Omental fat pad (tissue), 4 donors: ENCODE measurements at places on chromosomes 2 and 18.

- no peak for DNase-seq
These were observed 18.7 kb downstream of the IMMT start for GRCh38 chr2:86176597-86176996.

DNA sequence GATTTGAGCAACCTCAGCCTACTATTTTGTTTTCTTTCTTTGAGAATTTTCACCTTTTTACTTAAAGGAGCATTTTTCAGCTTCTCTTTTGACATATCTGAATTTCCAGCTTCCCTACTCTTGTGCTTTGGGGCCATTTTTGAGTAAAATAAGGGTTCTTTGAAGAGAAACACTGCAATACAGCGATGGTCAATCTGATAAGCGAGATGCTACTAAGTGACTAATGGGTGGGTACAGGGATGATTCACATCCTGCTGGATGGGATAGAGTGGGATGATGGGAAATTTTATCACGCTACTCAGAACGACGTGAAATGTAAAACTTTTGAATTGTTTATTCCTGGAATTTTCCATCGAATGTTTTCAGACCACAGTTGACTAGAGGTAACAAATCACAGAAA lies 211.5 kb downstream of the TMEM247 start:
- no peak for DNase-seq

DNA sequence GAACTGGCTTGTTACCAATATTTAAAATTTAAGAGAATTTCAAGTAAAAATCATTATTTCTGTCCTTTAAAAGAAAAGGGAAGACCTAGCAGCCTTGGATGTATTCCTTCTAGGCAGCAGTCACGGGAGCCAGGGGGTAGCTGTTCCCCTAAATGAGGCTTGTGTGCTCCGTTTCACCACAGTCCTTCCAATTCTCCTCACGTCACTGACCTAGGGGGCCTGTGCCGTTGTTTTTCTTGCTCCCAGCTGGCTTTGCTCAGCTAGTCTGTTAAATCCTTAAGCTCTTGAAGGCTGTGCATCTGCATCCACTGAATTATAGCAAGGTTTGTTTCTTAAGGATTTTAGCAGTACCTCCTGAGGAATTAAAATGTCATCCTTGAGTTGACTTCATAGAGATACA lies 9.9 kb downstream of the KLHL23 start:
- DNase-seq, result no peak

DNA sequence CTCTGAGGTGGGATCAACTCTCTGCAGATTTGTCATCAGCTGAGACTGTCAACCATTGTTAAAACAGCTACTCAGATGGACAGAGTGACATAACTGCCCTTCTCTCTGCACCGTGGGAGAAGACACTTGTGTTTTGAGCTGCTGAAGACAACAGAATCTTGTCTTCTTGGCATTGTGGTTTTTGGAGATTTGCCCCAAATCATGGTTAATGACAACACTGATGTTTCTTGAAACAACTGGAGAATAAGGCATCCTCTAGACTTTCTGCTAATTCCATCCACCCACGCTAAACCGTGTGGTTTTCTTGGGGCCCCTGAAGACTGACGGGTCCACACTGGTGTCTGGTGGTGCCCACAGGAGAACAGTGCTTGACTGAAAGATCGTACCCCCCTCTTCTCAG lies 39.5 kb downstream of the SH3BP4 start:
- no peak for DNase-seq

- DNase-seq, result no peak
These were observed 46.0 kb downstream of the ODC1 start for GRCh38 chr2:10402062-10402585.

- no peak for DNase-seq
These were observed 519.3 kb upstream of the HNMT start for GRCh38 chr2:137444970-137445369.

GRCh38 chr2:98545591-98545990 lies 62.7 kb downstream of the COA5 start:
- DNase-seq, result no peak

GRCh38 chr2:107384422-107384821 lies 442.3 kb upstream of the RGPD4 start:
- no peak for DNase-seq

DNA sequence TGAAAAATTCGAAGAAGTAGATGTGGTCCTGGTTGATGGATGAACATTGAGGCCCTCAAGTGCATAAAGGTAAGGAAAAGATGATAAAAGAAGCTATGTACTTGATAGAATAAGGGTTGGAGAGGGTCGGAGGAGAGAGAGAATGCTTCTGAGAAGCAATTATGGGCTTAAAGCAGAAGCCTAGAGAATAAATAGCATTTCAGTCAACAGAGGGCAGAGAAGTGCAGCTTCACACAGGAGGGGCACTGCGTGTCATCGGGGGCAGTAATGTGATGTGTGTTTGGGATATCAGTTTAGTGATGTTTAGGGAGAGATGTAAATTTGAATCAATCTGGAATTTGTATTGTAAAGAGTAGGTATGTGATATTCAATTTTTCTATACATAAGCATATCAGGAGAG lies 334.5 kb downstream of the PIK3C3 start:
- DNase-seq, result no peak

DNA sequence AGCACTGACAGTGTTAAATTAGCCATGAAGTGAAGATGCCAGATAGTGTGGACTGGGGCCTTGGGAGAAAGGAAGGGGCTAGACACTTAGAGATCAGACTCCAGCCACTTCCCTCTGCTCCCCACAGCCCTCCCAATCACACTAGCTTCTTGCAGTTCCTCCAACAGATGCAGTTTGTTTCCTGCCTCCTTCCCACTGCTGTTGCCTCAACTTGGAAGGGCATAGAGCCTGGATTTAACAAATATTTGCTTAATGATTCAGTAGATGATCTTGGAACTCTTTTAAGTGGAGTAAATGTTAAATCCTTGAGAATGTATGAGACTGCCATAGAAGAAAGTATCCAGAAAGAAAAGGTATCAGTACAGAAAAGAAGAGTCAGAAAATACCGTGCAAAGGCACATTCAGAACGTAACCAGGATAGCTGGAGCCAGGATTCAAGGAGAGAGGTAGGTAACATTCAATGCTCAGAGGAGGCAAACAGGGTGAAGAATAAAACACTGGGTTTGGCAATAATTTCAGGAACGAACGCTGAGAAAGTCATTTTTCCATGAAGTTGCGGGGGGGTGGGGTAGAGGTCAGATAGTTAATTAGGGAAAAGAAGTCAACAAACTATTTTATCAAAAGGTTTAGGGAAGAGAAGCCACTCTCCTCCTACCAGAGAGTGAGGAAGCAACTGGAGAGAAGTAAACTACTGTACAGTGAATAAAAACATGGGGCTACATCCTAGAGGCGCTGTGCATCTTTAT lies 1.3 kb upstream of the BZW1 start:
- no peak for DNase-seq

DNA sequence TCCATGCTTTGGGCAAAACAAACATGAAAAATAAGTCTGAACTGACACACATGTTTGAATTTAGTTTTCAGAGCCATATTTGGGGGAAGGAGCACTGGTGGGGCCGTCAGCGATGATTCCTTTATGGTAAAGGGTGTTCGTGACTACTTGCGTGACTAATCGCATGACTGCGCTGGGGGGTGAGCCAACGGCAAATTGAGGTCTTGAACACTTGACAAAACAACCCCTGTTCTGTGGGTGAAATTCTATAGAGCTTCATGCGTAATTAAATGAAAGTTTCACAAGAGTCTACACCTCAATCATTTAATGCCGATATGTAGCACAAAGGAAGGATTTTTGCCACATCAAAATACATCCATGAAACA lies 127.5 kb upstream of the CYP1B1 start:
- DNase-seq, result no peak

DNA sequence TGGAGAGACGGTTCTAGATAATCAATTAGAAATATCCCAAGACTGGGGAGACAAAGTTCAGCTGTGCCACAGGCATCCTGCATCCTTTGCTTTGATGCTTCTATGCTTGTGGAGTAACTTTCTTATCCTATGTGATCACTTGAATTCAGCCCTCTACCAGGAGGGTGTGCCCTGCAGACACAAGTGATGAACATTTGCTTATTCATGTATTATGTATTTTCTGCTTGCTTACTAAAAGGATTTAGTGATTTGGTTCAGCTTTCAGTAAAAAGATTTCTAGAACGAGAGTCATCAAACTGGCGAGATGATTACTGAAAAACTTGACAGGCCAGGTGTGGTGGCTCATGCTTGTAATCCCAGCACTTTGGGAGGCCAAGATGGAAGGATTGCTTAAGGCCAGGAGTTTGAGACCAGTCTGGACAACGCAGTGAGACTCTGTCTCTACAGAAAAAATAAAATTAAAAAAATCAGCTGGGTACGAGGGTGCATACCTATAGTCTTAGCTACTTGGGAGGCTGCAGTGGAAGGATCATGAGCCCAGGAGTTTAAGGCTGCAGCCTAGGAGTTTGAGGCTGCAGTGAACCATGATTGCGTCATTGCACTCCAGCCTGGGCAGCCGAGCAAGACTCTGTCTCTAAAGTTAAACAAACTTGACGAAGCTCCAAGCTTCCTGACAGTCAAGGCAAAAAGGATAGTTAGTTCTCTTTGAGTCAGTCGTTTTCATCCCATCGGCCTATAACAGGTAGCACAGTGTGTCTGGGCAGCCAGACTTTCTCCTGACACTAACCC lies 13.3 kb downstream of the HK2 start:
- DNase-seq, result no peak
